Stimulated activated CD4-positive, alpha-beta T cell treated with anti-CD3 and anti-CD28 coated beads, TNF-alpha, amount 100 ng/mL, for 1 hour (primary cell): ENCODE measurements at places on chromosomes 7 and 10.

GRCh38 chr10:50855015-50855414, 30.4 kb downstream of the A1CF start:
- DNase-seq = no peak

DNA sequence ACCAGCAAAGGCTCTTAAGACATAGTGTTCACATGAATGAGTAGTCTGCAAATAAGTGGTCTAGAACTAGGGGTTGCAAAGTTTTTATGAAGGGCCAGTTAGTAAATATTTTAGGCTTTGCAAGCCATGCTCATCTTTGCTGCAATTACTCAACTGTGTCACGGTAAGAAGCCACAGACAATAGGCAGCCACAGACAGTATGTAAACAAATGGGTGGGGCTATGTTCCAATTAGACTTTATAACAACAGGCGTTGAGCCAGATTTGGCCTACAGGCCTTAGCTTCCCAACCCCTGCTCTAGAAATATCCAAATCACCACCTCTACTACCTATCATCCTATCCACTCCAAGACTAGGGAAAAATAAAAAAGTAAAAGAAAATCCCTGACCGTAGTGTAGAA, 9.2 kb downstream of the IKZF5 start:
- no peak for DNase-seq

DNA sequence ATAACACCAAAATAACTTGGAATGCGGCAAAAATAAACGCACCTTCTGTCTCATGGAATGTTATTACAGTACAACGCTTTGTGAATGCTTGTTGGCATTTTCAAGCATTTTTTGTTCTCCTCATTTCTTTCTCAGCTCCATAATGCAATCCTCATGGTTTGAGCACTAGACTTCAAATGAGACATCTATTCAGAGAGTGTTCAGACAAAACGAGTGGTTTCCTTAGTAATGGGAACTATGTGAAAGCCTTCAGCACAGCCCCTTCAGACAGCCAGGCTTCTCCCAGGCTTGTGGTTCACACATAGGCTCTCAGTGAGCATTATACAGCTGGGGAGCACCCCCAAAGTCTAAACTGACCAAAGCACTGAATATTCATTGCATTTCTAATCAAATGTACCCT, 8.6 kb upstream of the LRRN3 start:
- DNase-seq = no peak

DNA sequence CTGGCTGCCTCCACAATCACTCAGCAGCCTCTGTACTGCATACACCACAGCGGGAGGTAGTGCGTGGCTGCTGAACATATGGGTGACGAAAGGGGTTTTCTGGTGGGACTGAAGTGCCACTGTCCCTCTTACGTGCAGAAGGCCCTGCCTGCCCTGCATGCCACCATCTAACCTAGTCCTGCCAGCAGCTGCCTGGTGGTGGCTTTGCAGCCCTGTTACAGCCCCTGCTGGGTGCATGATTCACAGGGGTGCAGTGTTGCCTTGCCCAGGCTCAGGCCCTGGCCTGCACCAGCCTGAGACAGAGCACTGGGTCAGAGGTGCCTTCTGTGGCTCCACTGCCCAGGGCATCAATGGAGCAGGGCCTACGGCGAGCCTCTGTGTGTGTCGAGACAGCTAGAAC, 50.1 kb downstream of the SYPL1 start:
- no peak for DNase-seq

DNA sequence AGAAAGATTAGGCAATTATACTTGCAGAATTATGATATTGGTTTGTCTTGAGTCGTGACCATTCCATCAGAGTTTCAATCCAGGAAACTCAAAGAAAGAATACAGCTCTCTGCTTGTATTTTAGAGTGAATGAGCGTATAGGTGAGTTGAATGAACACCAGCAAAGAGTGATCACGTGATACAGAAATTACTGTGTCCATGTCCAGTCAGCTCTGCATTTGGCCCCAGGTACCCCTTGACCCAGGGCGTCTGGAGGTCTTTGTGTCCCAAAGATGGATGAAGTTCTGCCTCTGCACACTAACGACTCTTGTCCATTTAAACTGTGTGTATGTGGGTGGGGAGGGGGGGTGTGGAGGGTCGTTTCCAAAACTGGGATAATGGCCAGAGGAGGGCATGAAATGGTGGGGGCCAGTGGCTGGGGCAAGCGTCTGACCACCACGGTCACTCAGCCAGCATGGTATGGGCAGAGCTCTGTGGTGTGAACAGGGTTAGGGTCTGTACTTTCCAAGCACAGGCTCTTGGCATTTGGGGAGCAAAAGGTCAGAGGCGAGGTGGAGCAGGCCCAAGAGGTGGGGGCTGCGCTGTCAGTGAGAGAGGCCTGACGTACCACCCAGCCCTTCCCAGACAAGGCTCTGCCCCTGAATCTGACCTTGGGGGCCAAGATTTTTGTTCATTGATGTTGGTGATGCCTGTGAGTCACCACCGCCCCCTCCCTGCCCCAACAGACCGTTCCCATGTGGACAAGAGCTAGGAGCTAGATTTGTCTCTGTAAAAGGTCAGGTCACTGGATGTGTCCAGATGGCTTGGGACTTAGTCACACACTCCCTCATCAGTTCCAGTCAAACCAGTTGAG, 1.4 kb downstream of the PTPRE start:
- no peak for DNase-seq

DNA sequence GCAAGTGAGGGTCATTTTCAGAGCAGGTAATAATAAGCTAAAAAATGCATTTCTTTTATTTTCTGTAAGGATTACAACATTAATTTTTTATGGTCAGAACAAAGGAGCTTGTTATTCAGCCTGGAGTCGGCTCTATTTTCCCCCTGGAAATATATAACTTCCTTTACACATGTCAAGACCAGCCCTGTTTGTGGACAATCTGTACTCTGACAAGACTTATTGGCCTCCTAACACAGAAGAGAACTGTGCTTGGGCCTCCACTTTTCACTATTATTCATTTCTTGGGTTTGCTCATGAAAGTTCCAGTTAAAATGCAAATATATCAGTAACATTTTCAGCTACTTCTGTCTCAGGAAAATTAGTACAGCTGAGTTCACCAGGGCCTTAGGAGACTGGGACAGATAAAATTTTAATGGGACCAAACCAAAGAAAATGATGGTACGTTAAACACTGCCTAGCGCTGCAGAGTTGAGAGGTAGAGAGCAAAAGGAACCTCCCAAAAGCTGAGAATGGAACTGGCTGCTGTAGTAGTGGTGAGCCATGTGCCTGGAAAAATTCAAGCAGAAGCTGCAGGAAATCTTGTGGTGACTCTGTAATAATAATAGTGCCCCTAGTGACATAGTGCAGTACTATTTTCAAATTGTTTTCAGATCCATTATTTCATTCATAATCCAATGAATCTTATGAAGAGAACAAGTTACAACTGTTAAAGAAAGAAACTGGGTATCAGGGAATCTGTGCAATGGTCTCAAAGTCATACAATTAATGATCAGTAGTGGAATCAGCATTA, 227.2 kb upstream of the KIAA1217 start:
- DNase-seq = no peak

DNA sequence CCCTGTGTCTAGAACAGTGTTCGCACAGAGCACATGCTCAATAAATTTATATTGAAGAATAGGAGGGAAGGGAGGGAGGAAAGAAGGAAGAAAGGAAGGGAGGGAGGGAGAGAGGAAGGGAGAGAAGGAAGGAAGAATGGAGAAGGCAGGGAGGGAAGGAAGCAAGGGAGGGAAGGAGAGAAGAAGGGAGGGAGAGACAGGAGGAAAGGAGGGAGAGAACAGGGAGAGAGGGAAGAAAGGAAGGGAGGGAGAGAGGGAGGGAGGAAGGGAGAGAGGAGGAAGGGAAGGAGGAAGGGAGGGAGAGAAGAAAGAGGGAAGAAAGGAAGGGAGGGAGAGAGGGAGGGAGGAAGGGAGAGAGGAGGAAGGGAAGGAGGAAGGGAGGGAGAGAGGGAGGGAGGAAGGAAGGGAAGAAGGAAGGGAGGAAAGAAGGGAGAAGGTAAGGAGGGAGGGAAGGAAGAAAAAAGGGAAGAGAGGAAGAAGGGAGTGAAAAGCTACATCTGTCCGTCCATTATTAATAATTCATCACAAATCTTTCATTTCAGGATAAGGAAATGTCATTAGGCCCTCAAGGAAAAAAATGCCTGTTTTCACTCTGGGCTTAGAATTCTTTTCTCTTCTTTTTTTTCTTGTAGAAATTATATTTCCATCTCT, 79.7 kb downstream of the GRK5 start:
- DNase-seq = no peak

DNA sequence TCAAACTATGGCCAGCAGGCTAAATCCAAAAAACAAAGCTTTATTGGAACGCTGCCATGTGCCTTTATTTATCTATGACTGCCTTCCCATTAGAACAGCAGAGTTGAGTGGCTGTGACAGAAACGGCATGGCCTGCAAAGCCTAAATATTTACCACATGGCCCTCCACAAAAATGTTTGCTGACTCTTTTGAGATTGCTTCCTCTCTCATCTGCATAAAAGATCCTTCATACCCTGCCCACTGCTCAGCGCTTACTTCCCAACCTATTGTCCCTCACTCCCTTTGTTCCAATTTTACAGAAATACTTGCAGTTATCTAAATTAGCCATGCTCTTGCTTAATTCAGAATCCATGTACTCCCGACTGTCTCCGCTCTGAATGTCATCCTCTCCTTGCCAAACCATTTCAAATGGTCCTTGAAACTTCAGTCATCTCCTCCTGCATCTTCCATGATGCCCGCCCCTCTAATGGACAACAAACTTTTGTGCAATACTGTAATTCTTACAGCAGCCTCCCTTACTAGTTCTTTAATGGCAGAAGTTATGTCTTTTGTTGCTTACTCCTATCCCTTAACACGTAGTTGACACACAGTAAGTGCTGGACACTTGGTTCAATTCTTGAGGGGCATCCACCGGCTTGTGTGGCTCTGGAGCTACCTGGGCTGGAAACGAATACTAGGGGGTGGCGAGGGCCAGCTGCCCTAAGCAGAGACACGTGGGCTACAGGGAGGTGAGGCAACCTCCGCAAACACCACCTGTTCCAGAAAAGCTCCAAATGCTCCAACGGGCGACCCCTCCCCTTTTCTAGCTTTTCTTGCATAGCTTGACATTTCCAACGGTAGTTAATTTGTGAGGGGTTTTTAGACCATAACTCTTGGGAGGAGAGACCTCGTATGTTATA, 832 bp downstream of the XRCC2 start:
- DNase-seq = no peak

GRCh38 chr10:127418536-127419168, 130.5 kb upstream of the NPS start:
- DNase-seq = no peak

GRCh38 chr10:30092151-30092790, 32.9 kb upstream of the JCAD start:
- DNase-seq = no peak

DNA sequence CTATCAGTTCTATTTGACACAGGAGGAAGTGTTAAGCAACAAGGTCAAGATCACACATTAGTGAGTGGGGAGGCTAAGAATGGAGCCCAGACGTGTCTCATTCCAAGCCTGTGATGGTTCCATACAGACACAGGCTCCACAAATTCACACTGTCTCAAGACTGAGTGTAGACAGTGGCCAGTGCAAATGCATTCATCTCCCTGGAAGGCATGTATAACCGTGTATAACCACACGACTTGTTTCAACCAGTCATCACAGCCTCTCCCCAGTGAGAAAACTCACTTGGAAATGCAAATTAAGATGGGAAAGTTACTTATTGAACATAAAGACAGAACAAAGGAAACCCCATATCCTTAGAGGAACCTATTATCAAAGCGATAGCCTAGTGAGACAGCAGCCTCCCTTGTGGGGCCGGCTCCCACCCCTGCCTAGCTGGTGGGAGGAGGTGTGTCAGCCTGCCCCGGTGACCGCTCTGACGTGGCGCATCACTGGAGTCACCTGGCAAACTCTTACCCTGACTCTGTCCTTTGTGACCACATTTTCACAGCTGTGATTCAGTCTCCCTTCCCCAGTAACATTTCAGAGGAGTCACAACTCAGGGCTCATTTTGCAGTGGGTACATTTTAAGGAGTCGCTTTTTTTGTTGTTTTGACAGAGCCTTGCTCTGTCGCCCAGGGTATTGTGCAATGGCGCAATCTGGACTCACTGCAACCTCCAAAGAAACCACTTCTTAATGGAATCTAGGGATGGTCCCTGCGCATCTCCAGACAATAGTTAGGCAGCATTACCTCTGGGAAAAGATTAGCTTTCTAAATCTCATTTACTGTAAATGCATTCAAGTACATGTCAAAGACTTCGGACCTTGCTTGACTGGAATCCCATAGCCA, 126.6 kb upstream of the PARD3 start:
- DNase-seq = no peak

GRCh38 chr7:73682745-73683055, 553 bp downstream of the DNAJC30 start:
- DNase-seq = no peak

- no peak for DNase-seq
These were observed 17.6 kb downstream of the CDNF start for GRCh38 chr10:14820010-14820774.

DNA sequence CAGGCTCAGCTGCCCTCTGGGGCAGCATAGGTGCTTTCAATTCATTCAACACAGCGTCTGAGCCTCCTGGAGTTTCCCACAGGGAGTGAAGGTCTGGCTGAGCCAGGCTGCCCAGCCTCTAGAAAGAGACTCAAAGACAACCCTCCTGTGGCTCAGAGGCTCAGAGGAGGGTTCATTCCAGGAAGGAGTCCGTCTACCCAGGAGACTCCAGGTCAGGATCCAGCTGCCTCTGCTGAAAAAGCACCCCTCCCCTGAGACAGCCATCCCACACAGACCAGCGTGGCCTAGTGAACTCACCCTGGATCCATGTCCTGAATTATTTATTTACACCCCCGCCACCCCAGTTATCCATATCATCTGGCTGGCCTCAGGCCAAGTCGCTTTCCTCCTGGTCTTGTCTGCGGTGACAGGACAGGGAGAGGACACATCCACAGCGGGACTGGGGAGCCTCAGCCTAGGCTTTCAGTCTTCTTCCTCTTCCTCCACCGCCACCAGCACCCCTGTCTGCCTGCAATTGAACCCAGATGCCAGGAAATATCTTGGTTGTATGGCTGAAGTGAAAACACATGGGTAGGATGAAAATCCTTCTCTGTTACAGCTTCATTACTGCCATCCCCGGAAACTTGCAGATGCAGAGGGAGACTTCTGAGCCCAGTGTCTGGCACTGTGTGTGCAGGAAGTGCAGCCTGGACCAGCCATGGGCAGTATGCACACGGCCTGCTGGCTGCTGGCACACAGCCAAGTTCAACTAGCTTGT, 44.0 kb upstream of the COL13A1 start:
- no peak for DNase-seq

- DNase-seq = no peak
These were observed 2.2 kb downstream of the PVRIG start for GRCh38 chr7:100221767-100222444.

- DNase-seq = no peak
These were observed 150.2 kb upstream of the INSYN2A start for GRCh38 chr10:127346604-127347003.

DNA sequence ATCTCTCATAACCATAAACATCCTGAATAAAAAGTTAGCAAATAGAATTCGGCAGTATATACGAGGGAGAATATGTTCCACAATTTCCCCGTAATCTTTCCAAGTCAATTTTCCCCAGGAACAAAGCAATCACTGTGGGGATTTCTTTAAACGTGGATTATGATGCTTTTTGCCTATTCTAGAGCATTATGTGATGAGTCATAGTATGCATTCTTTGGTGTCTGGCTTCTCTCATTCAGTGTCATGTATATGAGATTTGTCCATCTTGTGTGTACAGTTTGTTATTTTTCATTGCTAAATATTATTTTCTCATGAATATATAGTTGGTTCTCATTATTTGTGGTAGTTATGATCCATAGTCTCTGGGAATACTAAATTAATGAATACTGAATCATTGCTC, 9.9 kb upstream of the OR9A4 start:
- DNase-seq = no peak

- no peak for DNase-seq
These were observed 63.3 kb downstream of the RASGEF1A start for GRCh38 chr10:43203448-43204041.

GRCh38 chr7:96685353-96685752, 24.3 kb downstream of the SEM1 start:
- DNase-seq = no peak
